ENCODE measurements at places on chromosomes 6 and 20.

GRCh38 chr6:16551466-16551865 is 209.8 kb downstream of the ATXN1 start:
- DNase-seq: no peak

GRCh38 chr20:11522366-11522741 is 395.3 kb upstream of the BTBD3 start:
- no peak for DNase-seq

- DNase-seq: no peak
Observed at GRCh38 chr6:16681260-16681873, 79.9 kb downstream of the ATXN1 start.

DNA sequence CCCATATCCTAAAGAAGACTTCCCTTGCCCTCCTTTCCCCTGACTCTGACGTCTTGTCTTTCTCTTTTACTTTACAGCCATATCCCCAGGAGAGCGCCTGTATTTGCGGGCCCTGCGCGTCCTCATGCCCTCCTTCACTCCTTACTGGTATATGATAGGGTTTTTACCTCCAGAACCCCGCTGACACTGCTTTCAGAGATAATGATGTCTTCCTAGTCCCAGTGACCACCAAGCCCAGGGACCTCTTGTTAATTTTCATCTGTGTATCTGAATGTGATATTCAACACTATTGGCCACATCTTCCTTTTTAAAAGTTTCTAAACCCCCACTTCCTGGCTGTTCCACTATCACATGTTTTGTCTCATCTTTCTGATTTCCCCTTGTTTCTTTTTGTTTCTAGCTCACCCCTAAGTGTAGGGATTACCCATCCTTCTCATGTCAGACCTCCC is 102.0 kb downstream of the HIVEP1 start:
- DNase-seq: no peak

DNA sequence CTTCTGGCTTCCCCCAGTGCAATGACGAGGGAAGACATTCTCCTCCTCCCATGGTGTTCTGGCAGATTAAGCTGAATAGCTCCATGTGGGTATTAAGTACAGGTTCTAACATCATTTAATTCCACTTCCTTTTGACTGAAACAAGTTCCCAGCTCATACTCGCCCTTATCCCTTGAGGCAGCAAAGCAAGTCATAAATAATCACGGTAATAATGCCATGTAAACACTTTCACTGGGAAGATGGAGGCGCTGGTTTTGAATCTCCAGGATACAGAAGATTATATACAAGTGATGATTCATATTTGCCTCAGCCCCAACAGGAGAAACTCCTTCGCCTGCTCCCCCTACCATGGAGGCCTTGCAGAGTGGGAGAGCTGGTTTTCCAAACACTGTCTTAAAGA is 141.3 kb downstream of the PXDC1 start:
- no peak for DNase-seq

GRCh38 chr20:10472871-10473270 is 37.8 kb downstream of the SLX4IP start:
- DNase-seq: no peak

GRCh38 chr20:51800872-51801121 is 1.5 kb downstream of the SALL4 start:
- DNase-seq: no peak

DNA sequence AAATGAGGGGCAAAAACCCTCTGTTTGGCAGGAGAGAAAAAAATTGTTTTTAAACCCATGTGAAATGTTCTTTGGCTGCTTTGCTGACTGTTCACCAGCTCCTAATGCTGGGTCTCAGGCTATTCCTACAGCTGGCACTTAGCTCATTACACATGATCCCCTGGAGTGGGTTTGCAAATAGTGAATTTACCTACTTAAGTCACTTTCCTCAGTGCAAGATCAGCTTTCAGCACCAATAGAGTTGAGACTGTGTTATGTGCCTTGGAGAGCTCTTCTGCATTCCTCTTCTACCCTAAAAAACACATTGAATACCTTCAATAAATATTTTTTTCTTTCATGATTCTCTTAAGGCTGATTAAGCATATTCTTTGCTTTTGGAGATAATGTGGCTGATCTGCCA is 58.4 kb upstream of the PRDM1 start:
- DNase-seq: no peak
